NCI-H69 (cell line): ENCODE measurements at places on chromosomes 16 and 17.
A peak's percentile ranks its signal among the peaks of the same experiment; 100 is the strongest.

DNA sequence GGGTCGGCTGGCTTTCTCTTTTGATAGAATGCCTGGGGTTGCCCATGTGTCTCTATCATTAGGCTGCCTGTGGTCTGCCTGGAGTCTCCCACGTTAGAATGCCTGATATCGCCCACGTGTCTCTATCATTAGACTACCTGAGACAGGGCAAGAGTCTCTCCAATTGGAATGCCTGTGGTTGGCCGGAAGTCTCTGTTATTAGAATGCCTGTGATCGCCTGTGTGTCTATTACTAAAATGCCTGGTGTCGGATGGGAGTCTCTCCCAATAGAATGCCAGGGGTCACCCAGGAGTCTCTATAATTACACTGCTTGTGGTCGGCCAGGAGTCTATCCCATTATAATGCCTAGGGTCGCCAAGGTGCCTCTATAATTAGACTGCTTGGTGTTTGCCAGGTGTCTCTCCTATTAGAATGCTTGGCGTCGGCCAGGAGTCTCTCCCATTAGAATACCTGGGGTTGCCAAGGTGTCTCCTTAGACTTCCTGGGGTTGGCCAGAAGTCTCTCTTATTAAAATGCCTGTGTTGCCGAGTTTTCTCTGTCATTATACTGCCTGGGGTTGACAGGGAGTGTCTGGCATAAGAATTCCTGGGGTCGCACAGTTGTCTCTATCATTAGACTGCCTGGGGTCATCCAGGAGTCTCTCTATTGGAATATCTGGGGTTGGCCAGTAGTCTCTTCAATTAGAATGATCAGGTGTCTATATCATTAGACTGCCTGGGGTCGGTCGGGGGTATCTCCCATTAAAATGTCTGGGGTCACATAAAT is 2272.8 kb downstream of the TP53TG3F start:
- no peak for DNase-seq

DNA sequence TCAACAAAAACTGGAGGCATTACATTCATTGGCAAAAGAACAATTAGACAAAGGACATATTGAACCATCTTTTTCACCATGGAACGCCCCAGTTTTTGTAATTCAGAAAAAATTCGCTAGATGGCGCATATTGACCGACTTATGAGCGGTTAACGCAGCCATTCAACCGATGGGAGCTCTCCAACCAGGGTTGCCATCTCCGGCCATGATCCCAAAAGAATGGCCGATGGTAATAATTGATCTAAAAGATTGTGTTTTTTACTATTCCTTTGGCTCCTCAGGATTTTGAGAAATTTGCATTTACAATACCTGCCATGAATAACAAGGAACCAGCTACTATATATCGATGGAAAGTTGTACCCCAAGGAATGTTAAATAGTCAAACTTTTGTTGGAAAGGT is 21.4 kb downstream of the ALOX15B start:
- peak; percentile 72 for DNase-seq

- peak; percentile 38 for DNase-seq
Observed at GRCh38 chr16:86494039-86494564, 16.2 kb upstream of the FOXF1 start.

- peak; percentile 1 for DNase-seq
Observed at GRCh38 chr17:15233022-15233805, 31.9 kb downstream of the PMP22 start.

- DNase-seq = peak; percentile 67
Observed at GRCh38 chr17:3918372-3919122, 2.3 kb upstream of the P2RX1 start.

- no peak for DNase-seq
Observed at GRCh38 chr17:31475378-31476162, 84.1 kb downstream of the RAB11FIP4 start.

DNA sequence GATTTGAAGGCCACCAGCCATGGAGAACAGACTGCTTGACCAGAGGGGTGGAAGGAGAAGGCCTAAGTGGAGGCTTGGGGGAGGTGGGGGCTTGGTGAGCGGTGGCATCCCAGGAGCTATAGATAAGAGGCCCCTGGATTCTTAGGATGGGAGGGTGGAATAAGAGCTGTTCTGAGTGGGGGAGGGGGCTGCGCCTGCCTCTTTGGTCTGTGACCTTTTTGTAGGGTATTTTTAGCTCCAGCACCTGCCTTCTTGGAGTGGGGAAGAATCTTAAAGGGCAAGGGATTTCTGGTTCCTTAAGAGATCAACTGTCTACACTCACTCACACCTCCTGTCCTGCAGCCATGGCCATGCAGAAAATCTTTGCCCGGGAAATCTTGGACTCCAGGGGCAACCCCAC is 567 bp downstream of the ENO3 start:
- no peak for DNase-seq

DNA sequence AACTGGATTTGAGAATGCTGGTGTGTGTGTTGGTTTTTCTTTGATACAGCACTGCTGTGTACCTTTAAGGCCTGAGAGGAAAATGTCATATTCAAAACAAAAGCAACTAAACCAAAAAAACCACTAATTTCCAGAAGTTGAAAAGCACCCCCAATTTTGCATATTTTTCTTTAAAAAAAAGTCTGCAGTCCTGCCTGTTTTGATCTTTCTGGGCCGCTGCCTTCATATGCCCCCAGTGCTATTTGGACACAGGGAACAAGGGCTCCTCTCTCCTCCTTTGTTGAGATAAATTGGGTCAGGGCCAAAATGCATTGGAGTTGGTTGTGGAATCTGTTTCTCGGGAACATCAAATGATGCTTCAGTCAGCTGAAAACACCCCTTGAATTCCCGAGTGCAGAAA is 26.9 kb downstream of the GPT2 start:
- DNase-seq = no peak

GRCh38 chr17:17985555-17985954 is 12.9 kb downstream of the DRC3 start:
- peak; percentile 25 for DNase-seq

- no peak for DNase-seq
Observed at GRCh38 chr17:10385871-10386270, 13.1 kb upstream of the MYH13 start.

GRCh38 chr17:43574896-43575525 is 28.9 kb upstream of the ETV4 start:
- DNase-seq = no peak

DNA sequence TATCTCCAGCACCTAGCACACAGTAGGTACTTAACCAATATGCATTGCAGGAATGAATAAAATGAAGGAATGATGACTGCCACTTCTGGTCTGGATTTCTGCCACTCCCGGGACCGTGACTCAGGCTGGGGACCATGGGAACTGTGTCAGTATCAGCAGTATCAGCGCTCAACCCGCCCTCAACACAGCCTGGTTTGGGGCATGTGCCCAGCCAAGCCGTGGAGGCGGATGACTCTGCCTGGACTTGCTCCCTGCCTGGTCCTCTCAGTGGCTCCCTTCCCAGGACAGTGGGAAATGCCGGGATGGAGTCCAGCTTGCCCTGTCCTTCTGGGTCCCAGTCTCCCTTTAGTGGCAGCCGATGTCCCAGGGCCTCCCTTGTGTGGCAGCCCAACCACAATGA is 55.1 kb downstream of the SRCIN1 start:
- no peak for DNase-seq

DNA sequence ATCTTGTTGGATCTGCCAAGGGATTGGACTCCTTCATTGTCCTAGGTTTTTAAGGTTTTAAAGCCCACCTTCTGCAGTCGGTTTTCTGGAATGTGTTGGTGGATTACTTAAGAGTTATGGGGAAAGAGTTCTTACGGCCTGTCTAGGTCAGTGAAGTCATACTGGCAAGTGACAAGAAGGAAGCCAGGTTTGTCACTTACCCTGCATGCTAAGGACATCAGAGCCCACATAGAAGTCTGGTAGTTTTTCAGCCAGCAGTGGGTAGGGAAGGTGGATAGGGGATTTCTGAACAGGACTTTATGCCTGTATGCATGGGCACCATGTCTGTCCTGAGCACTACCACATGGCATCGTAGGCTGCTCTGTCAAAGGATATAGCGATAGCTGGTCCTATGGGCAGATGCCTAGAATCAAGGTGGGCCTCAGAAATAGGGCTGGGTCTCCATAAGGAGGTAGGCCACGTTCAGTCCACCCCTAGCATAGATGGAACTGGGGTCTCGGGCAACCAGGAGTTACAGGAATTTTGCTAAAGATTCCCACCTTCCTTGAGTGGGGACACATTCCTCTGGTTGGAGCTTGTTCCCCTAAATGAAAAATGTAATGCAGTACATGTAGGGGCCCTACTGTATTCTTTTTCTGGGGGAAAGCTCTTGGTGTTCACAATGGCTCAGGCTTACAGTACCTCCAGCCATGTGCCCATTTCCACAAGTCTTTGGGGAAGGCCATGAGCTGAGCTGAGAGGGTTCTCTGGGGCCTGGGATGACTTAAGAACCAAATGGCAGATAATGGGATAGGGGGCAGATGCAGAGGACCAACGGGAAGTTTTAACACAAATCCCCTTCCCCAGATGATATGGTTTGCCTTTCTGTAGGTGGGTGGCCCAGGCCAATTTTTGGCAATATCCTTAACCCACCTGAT is 27.5 kb downstream of the TRPV2 start:
- DNase-seq = no peak

GRCh38 chr17:62701706-62702085 is 74.2 kb downstream of the MRC2 start:
- no peak for DNase-seq

GRCh38 chr17:43591779-43592562 is 45.8 kb upstream of the ETV4 start:
- no peak for DNase-seq

DNA sequence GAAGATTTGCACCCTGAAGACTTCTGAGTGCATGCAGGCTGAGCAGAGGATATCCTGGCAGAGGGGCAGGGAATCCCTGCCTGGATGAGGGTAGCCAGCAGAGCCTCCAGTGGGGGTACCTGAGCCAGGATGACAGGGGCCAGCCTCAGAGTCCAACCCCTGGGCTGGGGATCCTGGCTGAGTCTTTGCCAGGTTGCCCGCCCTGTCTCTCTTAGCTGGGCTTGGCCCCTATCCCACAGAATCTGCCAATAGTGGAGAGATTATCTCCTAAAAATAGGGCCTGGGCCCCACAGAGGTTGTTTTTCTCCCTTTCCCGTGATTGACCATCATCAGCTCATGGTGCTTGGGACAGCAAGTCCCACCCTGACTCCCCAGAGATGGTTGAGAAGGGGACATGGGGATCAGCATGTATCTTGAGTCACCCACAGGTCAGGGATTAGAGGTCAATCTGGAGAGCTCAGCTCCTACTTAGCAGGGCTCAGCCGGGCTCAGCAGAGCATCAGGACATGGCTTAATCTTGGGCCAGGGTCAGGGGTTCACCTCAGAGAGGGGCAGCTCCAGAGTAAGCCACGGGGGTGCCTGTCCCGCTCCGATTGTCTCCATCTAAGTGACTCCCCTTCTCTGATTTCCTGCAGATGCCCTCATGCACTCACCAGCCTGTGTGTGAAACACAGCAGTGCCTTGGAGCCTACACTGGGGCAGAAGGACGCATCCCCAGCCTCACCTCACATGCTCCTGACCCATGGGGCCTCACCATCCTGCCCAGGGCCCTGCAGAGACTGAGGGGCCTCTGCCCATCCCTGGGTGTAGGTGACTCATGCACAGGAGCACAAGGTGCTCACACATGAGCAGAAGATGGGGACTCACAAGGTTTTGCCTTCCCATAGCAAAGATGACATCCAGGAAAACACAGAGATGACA is 11.5 kb downstream of the CDH16 start:
- DNase-seq = no peak

- DNase-seq = no peak
Observed at GRCh38 chr17:82896071-82897000, 56.5 kb upstream of the ZNF750 start.

DNA sequence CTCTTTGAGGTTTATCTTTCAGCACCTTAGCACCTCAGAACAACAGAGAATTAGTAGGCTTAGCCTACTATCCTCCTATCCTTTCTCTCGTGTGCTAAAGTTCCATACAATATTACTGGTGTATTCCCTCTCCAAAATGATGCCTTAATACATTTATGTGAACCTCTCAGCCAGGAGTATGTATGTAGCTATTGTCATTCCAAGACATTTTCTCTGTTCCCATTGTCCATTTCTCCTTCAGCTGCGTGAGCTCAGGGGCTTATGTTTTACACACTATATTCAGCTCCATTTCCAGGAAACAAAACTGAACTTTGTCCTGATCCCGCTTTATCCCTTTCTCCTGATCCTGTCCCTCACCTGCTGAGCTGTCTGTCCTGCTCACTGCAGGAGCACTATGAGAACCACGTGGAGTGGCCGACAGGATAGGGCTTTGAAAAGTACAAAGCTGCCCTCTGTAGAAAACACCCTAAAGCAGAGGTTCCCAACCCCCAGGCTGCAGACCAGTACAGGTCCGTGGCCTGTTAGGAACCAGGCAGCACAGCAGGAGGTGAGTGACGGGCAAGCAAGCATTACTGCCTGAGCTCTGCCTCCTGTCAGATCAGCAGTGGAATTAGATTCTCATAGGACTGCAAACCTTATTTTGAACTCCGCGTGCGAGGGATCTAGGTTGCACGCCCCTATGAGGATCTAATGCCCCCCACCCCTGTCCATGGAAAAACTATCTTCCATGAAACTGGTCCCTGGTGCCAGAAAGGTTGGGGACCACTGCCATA is 55.7 kb downstream of the CENPV start:
- DNase-seq = no peak

DNA sequence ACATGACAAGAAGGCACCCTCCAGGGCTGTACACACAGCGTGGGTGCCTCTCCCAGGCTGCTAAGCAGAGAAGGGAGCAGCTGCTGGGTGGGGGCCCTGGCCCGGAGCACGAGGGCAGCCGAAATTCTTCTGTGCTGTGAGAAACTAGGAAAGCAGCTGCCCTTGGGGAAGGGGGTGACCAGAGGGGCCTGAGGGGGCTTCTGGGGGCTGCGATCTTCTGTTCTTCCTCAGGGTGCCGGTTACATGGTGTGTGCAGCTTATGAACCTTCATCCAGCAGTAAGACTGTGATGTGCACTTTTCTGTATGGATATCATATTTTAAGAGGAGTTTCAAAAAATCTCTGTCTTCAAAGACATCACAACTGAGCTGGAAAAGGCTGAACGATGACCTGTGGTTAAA is 43.2 kb upstream of the METRNL start:
- DNase-seq = no peak

- DNase-seq = peak; percentile 74
Observed at GRCh38 chr16:84614968-84615813, 2.7 kb downstream of the COTL1 start.

- no peak for DNase-seq
Observed at GRCh38 chr17:14942526-14943190, 322.5 kb downstream of the PMP22 start.

DNA sequence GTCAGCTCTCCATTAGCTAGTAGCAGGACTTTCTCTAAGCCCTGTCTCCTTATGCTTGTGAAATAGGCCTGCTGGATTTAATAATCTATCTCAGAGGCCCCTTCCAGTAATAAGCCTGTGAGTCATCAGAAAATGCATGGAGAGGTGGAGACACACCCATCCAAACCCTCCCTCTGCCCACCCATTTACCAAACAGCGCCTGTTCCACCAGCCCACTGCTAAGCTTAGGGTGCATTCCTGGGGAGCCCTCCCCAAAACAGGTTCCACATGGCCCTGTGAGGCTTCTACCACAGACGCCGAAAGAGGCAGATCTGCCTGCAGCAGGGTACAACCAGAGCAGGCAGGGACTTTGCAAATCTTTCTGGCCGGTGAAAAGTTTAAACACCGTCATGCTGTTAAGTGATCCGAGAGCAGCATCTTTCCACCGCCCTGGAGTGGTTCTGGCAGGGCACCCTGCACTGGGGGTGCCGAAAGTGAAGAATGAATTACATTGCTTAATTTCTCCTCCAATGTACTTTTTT is 99.3 kb downstream of the GAS7 start:
- no peak for DNase-seq

GRCh38 chr17:40097931-40098845 is 2.2 kb downstream of the NR1D1 start:
- DNase-seq = no peak

- DNase-seq = no peak
Observed at GRCh38 chr17:80265205-80266068, 4.8 kb downstream of the RNF213 start.

GRCh38 chr17:18107971-18108370 is 585 bp upstream of the MYO15A start:
- DNase-seq = no peak
